Epithelial cell of proximal tubule (primary cell): ENCODE measurements at places on chromosomes 2 and 18.

GRCh38 chr2:61009355-61009754 lies 8.2 kb upstream of the PEX13 start:
- no peak for DNase-seq

DNA sequence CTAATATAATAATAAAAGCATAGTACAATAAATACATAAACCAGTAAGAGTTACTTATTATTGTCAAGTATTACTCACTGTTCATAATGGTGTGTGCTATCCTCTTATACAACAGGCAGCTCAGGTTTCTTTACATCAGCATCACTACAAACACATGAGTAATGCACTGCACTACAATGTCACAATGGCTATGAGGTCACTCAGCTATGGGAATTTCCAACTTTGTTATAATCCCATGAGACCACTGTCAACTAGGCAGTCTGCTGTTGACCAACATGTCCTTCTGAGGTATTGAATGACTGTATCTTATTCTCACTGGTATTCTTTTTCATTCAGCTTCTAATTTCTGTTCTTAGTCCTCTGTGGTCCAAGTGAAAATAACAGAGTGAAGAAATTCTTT lies 250.4 kb upstream of the DSEL start:
- peak; percentile 88 for DNase-seq

DNA sequence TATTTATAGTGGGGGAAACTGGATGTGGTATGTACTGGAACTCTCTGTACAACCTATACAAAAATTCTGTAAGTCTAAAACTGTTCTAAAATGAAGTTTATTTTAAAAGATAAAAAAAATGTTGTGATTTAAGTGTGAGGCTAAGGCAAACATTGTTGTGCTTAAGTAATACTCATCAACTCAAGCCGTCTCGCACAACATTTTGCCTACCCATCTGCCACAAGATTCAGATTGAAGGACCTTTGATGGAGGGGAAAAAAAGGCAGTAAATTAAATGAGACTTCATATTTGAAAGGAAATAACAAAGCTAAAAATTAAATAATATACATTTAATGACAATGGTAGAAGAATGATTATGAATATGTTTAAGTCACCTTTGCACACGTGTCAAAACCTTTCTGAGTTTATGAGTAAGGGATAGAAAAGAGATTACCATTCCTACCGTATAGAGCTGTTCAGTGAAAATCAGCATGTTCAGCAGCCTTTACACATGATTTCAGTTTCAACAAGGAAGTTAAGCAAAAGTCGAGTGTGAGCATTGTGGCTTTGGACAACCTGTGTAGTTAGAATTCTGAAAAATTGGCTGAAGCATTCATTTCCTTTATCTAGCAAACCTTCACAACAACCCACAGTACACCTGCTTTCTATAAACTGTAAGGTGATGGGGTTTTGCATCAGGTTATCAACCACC lies 499.3 kb downstream of the IRS1 start:
- no peak for DNase-seq

- DNase-seq, result no peak
Observed at GRCh38 chr2:96119389-96119751, 3.0 kb upstream of the ADRA2B start.

DNA sequence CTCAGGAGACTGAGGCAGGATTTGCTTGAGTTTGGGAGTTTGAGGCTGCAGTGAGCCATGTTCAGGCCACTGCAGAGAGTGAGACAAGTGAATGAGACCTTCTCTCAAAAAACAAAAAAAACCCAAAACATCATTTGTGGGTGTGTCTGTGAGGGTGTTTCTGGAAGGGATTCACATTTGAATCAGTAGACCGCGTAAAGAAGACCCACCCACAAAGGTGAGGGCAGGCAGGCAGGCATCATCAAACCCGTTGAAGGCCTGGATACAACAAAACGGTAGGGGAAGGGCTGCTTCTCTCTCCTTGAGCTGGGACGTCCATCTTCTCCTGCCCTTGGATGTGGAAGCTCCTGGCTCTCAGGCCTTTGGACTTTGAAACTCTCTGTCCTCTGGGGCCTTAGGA lies 25.4 kb downstream of the CDKL4 start:
- no peak for DNase-seq

GRCh38 chr2:52083214-52083613 lies 1051.3 kb upstream of the NRXN1 start:
- DNase-seq, result no peak
